Activated CD8-positive, alpha-beta T cell treated with anti-CD3 and anti-CD28 coated beads for 36 hours (primary cell): ENCODE measurements at places on chromosomes 5 and 9. TPM values are rescaled to one million over a fixed set of nuclear protein-coding genes. Genes with fewer than 3 reads are reported as not detected.

GRCh38 chr5:154829589-154830218, 20.7 kb downstream of the FAXDC2 start:
- DNase-seq = peak; percentile 28

DNA sequence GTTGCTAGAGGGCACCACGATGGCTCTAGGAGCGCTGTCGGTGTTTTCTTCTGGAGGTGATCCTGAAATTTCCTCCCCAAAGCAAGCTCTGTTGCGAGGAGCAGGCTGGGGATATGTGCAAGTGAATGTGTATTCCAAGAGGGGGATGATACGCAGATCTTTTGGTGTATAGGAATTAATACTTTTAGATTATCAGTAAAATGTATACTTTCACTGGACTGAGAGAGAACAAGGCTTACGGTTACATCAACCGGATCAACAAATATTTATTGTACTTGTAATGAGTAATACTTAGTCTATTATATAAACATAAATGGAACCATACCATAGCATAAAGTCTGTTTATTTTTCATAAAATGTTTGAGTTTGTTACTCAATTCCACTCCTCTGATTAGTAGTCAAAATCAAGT, 632 bp upstream of the PRKAA1 start:
- DNase-seq = no peak

GRCh38 chr5:111730659-111731382, 26.2 kb downstream of the NREP start:
- DNase-seq = no peak

DNA sequence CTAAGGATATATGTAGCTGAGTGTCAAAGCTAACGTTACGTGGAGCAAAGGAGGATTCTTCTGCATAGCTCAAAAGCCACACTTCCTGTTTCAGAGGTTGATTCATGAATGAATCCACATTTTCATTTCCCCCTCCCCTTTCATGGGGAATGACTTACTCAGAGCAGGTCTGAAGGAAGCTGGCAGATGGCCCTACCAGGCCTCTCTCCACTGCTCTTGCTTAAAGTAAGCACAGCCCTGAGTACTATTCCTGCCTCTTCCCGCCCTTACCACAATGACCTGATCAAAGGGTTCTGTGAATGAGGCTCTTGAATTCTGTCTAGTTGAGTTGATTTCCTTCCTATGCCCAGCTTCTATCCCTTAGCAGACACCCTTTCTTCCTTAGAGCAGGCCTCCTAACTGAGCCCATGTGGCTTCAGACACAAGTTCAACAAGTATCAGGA, 6.3 kb downstream of the IGIP start:
- DNase-seq = peak; percentile 30

DNA sequence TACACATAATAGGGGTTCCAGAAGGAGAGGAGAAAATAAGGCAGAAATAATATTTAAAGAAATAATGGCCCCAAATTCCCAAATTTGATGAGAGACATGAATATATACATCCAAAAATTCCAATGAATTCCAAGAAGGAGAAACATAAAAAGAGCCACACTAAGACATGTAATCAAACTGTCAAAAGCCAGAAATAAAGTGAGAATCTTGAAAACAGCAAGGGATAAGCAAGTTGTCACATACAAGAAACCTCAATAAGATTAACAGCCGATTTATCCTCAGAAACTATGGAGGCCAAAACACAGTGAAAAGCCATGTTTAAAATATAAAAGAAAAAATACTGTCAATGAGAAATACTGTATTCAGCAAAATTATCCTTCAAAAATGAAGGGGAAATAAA, 14.5 kb downstream of the CATSPER3 start:
- DNase-seq = no peak

DNA sequence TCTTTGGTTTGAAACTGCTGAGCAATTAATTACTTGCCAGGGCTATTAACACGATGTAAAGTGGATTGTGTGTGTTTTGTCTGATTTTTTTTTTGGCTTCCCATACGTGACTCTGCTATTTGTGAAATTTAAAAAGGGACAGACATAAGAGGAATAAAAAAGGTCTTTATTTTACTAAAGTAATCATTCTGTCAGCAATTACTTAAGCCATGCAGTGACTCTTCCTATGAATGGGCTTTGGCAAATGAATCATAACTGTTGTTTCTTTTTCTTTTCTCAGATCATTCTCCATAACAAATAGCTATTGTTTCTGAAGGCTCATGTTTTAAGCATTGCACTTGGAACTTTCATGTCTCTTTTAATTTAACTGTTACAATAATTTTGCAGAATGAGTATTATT, 461.3 kb upstream of the RORB start:
- no peak for DNase-seq

GRCh38 chr9:75147638-75148037, 59.3 kb downstream of the OSTF1 start:
- DNase-seq = no peak

DNA sequence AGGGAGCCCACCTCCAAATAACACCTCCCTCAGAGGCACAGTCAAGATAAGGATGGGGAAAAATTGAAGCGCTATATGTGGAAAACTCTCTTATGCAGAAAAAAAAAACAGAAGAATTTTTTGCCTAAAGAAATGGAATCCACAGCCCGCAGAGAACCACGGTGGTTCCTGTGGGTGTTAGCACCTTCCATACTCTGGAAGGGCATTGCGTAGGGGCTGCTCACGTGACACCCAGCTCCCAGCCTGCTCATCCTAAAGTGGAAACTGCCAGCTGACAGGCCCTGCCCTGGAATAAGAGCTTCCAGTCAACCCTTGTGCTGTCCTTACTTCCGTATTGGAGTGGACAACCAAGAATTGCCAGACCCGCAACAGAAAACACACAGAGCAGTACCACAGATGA, 142.5 kb downstream of the FSTL4 start:
- DNase-seq = no peak

DNA sequence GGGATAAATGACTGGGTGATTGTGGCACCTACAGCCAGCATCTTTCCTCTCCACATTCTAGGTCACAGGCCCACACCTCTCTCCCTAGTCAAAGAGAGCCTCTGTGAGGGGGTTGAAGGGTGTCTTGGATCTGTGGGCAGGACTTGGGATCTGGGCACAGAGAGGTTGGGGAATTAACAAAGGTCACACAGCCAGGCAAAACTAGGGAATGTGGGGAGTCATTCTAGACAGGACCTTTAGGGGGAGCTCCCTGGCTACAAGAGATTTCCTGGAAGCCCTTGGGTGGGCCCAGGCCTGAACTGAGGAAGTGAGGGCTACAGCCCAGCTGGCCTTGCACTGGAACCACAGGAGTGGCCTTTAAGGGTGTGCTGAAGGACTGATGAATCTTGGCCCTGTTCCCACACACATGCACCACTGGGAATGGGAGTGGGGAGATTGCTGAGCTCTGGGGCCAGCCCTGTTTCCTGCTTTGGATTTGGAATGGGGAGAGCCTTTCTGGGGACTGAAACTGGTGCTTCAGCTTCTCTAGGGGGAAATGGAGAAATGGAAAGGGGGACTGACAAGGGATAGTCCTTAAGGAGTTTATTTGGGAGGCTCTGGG, 12.4 kb upstream of the CXXC5 start:
- peak; percentile 42 for DNase-seq

DNA sequence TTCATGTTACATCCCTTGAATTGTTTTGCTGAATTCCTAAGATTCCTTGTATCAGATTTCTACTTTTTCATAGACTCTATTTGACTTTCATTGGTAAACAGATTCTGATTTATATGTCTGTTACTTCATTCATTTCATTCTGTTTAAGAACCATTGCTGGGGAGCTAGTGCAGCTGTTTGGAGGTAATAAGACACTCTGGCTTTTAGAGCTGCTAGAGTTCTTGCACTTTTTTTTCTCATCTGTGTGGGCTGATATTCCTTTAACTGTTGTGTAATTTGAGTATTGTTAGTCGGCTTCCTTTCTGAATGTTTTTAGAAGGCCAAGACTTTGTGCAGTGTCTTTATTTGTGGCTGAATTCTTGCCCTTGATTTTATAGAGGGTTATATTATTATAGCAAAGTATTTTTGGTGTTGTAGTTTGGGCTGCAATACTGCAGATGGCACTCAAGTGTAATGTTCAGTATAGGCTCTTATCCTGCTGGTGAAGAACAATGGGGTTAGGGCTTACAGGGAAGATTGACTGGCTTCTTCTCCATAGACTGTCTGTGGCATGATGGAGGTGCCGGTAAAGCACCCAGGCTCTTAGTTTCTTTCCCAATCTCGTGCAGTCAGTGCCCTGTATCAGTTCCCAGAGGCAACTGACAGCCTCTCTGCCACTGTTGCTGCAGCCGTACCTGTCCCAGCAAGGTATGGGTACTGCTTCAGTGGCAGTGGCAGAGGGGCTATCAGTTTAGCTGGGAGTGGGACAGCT, 162.2 kb downstream of the OXCT1 start:
- no peak for DNase-seq

DNA sequence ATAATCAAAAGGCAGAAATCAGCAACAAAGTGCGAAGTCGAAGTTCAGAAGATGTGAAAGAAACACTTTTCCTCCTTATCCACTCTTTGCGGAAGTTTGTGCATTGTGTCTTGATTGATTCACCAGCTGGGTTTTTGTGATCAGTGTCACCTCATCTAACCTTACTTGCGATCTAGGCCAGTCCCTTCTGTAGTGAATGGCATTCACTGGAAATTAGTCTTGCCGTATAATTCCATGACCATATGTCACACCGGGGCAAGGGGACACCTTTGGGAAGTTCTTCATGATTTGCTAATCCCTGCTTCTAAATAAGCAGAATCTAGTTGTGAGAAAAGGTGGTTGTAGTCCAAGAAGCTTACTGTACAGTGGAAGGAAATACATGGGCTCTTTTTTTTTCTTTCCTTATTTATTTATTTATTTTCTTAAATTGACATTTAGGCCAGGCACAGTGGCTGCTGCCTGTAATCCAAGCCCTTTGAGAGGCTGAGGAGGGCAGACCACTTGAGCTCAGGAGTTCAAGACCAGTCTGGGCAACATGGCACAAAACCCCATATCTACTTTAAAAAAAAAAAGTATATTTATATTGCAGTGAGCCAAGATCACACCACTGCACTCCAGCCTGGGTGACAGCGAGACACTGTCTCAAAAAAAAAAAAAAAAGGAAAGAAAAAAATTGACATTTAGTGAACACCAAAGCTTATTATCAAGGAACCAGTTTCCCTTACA, 7.8 kb downstream of the RAI14 start:
- no peak for DNase-seq

DNA sequence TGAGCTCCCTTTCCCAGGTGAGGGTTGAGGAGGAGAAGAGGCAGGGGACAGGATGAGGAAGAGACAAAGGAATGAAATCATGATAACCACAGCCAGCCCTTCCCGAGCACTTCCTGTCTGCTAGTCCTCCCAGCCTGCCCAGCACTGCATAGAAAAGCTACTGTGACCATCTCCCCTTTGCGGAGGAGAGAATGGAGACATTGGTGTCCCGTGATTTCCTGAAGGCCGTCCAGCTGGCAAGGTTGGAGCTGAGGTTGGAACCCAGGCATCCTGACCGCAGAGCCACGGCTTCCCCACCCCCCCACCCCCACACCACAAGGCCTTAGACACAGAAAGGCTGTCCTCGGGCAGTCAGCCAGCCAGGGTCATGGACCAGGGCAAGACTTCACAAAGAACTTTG, 131.1 kb upstream of the ICE1 start:
- DNase-seq = no peak

DNA sequence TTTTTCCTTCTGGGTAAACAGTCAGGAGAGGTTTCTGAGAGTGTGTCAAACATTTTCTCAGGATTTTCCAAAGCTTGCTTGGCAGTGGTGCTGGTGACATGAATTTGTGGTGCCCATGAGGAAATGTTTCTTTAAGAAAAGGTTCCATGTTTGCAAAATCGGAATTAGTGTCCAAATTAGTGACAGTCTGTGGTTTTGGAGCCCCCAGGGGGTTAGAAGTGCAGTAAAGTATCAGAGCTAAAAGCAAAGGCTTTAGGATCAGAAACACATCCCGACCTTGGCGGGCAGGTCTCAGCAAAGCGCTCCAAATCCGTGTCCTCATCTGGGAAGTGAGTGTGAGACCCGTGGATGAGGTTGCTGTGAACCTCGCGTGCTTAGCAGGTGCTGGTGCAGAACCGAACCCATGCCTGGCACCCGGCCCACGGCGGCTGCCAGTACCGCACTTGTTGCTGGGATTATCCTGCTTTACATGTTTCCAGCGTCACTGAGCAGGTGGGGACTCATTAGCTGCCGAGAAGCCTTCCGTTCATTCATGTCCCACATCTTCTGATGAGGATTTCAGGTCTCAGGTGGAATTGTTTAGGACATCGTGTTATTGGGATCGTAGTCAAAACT, 70.8 kb upstream of the COL5A1 start:
- DNase-seq = no peak

- DNase-seq = no peak
Measured at GRCh38 chr5:91257301-91257700, 125.8 kb downstream of the ARRDC3 start.

DNA sequence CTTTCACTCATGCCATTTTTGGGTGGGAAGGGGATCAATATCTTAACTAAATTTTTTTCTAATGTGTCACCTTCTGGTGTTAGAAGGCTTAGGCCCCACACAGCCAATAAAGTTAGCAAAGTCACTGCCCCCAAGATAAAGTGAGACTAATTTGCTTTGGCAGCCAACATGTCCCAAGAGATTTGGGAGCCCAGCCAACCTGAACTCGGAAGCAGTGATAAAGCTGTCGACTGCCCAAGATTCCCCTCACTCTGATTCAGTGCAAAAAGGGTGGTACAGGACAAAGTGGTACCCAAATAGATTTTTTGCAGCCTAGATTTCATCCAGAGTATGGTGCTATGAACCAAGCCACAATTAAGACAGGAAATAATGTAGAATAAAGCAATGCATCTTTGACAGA, 572.5 kb upstream of the ARRDC3 start:
- DNase-seq = no peak

The STPG3 gene
- not detected for total RNA-seq

The CCNJL gene
- total RNA-seq = not detected

The PCDHB5 gene
- not detected for total RNA-seq

The TAS2R1 gene
- total RNA-seq = not detected

The SEMA4D gene
- total RNA-seq = 290 TPM

The CDH9 gene
- total RNA-seq = not detected

The LMBRD2 gene
- 9.9 TPM for total RNA-seq

The TNFSF15 gene
- 0.23 TPM for total RNA-seq

The CACNA1B gene
- total RNA-seq = not detected

The FOXI1 gene
- total RNA-seq = not detected

The CCDC180 gene
- total RNA-seq = 3.2 TPM

The EGFL7 gene
- 1.1 TPM for total RNA-seq
